ENCODE measurements at places on chromosomes 2 and 18.

DNA sequence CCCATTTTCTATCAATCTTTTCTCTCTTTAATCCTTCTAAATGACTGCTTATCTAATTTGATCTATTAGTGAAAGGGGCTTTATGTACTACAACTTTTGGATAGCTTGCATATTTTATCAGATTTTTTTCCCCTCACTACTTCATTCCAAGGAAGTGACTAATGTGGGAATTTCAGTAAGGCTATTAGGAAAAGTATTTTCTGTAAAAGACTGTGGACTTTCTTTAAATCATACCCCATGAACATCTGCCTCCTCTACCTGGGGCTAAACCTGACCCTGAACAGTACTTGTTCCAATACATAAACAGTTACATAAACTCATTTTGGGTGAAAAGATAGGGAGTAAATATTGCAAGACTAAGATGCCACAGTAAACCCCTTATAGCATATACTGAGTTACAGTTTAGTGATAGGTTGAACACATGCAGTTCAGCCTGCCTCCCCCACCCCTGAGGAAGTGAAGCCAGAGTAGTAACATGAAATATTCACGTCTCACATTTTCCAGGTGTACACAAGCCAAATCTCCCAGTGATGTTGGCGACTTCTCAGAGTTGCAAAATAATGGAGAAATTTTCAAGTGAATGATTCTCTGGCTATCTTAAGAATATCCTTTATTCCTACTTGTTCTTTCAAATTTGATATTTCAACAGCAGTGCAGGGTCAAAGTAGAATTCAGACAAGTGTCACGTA lies 590.9 kb upstream of the ZEB2 start:
- no peak for DNase-seq

GRCh38 chr2:136344339-136344738 lies 226.4 kb upstream of the CXCR4 start:
- no peak for DNase-seq

DNA sequence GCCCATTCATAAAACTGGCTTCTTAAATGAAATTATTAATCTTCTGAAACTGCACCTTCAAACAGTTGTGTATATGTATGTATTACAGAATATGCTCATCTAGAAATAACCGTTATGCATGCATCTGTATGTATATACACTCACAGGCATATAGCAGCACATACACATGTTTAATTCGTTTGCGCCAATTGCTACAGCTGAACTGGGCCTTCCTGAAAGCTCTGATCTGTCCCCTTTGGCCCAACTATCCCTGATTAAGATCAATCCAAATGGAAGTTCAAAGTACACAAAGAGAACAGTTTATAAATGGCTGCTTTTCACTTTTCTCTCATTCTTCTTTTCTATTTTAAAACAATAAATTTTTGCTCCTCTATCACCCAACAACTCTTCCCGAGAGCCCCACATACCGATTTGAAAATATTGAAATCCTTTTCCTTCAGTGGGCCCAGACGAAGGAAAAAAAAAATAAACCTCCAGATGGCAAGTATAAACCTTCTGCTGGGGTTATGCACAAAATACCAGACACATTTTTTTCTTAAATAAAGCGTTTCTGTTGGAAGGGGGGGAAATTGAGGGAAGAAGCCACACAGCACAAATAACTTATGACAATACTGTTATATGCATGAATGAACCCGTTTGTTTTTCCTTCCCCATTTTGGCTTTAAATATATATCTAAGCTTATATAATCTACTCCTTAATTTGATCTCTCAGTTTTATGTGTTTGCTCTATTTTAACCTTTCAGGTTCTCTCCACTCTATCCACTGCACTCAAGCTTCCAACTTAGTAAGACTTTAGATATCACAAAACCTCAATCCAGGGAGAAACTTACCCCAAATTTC lies 267.3 kb downstream of the TCF4 start:
- DNase-seq: no peak

DNA sequence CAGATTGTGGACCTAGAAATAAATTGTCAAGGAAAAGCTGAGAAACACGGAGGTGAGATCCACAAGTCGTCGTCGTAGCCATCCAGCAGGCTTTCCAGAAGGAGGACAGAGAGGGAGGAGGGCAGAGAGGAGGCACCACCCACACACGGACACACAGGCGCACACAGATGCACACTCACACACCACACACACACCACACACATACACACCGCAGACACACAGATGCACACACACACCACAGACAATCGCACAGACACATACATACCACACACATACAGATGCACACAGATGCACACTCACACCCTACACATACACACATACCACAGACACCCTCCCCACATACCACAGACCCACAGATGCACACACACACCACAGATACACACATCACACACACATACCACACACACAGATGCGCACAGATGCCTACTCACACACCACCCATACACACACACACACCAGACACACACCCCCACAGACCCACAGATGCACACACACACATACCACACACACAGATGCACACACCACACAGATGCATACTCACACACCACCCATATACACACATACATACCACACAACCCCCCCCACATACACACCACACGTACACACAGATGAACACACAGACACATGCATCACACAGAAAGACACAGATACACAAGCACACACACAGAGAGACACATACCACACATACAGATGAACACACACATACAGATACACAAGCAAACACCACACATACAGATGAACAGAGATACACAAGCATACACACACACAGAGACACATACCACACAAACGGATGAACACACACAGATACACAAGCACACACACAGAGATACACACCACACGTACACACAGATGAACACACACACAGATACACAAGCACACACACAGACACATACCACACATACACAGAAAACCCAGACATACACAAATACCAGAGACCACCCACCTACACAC lies 12.7 kb upstream of the BOK start:
- no peak for DNase-seq
